Stimulated activated naive CD4-positive, alpha-beta T cell treated with Interleukin-2 at 50 U/mL for 16 hours (primary cell): ENCODE measurements at places on chromosomes 1 and 21.

GRCh38 chr1:154859151-154859785 lies 10.8 kb downstream of the KCNN3 start:
- no peak for DNase-seq

GRCh38 chr1:219566951-219567947 lies 45.7 kb downstream of the ZC3H11B start:
- no peak for DNase-seq

- peak; percentile 10 for DNase-seq
These were observed 113.8 kb downstream of the SYF2 start for GRCh38 chr1:25118546-25118945.

- no peak for DNase-seq
These were observed 99.6 kb upstream of the DMRTA2 start for GRCh38 chr1:50522691-50523342.

DNA sequence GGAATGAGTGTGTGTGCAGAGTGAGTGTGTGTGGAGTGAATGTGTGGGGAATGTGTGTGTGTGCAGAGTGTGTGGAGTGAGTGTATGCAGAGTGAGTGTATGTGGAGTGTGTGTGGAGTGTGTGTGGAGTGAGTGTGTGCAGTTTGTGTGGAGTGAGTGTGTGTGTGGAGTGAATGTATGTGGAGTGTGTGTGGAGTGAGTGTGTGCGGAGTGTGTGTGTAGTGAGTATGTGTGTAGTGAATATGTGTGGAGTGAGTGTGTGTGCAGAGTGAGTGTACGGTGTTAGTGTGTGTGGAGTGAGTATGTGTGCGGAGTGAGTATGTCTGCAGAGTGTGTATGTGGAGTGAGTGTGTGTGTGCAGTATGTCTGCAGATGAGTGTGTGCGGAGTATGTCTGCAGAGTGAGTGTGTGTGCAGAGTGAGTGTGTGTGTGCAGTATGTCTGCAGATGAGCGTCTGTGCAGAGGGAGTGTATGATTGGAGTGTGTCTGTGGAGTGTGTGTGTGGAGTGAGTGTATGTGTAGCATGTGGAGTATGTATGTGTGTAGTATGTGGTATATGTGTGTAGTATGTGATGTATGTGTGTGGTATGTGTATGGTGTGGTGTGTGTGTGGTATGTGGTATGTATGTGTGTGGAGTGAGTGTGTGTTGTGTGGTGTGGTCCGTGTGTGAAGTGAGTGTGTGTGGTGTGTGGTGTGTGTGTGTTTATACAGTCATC lies 59.7 kb upstream of the CLDN14 start:
- no peak for DNase-seq
